ENCODE measurements at places on chromosomes 5 and 9.

- no peak for DNase-seq
Measured at GRCh38 chr9:128409978-128410377, 10.7 kb upstream of the CERCAM start.

DNA sequence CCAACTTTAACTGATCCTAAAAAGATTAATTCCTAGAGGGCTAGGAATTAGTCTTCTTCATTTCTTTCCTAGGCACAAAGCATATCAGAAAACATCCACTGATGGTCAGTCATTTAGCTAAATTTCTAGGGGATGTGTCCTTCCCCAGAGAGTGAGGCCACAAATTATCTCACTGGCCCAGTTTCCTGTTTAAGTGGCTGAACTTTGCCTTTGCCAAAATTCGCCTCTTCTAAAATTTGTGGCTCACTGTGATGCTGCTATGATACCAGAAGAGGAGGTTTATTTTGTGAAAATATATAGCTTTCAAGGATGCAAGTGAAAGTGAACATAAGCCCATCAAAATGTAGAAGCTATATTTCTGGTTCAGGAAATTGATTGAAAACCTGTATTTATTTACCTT is 98.1 kb upstream of the FER start:
- DNase-seq: no peak

- no peak for DNase-seq
Measured at GRCh38 chr9:135905380-135906258, 1.7 kb downstream of the CAMSAP1 start.

- no peak for DNase-seq
Measured at GRCh38 chr5:179168664-179169063, 108.5 kb downstream of the ZNF354C start.

GRCh38 chr9:127626752-127627493 is 14.8 kb downstream of the STXBP1 start:
- no peak for DNase-seq

DNA sequence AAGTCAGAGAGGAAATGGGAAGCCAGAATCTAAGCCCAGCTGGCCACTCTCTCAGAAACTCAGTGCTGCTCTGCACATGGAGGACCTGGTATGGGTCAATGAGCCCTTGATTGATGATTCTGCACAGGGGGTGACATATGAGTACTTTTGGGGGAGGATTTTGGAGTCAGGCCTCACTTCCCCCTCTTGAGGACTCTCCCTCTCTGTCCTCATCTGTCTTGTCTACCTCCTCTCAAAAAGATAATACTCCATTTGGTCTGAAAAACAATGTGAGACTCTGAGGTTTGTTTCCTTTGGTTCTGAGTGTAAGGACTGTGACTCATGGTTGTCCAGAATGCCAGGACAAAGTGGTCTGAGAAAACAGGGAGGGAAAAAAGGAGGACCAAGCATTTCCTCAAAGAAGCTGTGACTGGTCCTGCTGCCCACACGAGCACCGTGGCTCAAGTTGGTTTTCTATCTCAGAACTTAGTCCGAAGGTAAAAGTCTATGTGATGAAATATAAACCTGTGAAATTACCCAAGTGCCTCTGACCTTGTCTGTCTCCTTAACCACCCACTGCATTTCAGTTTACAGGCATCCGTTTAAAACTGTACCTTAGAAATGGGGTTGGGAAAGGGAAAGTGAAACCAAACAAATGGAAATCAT is 11.1 kb downstream of the TTC39B start:
- DNase-seq: no peak

DNA sequence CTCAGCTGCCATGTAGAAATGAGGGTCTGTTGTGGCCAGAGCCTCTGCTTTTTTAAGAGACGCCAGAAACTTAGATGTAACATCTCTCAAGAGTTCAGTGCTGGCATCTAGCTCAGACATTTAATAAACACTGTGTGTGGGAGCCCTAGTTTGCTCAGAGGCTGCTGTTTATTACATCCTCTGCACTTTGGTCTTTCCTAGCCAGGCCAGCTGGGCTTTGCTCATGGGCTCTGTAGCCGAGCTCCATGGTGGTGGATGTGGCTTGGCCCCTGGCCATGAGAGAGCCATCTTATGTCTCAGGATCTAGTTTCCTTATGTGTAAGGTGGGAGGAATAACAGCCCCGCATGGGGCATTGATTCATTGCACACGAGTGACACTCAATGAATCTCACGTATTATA is 30.0 kb downstream of the ARHGEF37 start:
- DNase-seq: no peak

DNA sequence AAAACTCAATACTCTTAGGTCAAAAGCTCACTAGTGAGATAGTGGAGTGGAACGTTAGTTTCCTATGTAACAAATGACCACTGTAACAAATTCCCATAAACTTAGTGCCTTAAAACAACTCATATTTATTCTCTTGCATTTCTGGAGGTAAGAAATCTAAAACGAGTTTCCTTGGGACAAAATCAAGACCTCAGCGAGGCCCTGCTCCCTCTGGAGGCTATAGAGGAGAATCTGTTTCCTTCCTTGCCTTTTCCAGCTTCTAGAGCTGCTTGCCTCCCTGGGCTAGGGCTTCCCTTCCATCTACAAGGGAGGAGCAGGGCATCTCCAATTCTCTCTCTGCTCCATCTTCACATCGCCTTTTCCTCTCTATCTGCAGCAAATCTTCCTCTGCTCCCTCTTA is 32.0 kb downstream of the SEMA5A start:
- no peak for DNase-seq

DNA sequence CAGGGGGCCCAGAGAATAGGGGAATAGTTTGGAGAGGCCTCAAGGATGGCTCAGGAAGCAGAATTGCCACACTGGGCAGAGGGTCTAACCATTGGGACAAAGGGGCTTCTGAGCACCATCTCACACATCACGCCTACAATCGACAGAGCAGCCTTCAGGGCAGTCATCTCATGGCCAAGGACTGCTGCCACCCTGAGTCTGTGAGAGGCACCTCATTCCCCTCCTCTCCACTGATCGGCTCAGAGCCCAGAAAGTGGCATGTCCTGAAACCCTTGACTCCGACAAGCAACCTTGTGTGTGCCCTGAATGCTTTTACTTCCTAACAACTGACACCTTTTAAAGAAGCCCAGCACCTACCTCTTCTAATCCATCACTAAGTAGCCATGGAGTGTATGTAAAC is 128.9 kb upstream of the PTPN3 start:
- DNase-seq: no peak

DNA sequence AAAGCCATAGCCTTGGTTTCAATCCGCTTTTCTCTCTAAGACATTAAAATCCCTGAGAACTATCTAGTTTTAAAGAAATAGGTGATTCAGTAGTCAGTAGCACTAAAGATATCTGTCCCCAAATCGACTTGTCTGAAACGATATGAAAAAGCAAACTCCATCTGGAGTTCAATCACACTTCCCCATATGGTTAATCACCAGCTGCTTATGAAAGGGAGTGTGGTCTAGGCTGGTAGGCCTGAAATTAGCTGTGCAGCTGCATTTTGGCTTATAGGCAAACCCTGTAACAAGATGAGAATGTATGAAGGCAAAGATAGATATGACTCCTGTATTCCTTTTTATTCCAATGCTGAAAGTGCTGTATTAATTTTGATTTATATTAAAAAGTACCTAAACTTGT is 65.9 kb downstream of the DMRTA1 start:
- DNase-seq: no peak

DNA sequence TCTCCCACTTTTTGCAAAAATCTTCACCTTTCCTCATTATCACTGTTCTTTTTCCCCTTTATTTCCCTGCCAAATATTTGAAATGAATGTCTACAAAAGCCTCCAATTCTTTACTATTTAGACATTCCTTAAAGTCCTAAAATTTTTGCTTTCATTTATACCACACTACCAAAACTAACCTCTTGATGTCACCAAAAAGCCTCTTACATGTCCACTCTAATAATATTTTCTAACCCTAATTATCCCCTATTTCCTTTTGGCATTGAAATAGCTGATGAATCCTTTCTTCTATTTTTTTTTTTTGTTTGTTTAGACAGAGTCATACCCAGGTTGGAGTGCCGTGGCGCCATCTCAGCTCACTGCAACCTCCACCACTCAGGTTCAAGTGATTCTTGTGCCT is 32.3 kb upstream of the NRG2 start:
- DNase-seq: no peak

GRCh38 chr5:137891849-137892248 is 2.6 kb downstream of the PKD2L2 start:
- DNase-seq: no peak

DNA sequence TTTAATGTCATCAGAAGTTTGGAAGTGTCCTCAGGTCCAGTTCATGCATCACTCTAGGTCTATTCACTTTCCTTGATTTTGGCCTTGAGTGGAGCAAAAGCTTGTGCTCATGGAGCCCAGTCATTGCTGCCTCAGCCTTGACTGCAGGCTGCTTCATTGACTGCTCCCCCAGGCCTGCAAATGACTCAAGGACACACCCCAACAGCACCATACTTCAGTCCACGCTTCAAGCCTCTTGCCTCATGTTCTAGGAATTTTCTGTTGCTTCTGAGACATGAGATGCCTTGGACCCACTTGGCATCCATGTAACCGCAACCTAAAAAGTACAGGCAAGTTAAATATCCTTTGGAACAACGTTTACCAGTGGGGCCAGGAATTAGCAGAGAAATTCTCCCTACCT is 193.7 kb downstream of the PIK3R1 start:
- no peak for DNase-seq

DNA sequence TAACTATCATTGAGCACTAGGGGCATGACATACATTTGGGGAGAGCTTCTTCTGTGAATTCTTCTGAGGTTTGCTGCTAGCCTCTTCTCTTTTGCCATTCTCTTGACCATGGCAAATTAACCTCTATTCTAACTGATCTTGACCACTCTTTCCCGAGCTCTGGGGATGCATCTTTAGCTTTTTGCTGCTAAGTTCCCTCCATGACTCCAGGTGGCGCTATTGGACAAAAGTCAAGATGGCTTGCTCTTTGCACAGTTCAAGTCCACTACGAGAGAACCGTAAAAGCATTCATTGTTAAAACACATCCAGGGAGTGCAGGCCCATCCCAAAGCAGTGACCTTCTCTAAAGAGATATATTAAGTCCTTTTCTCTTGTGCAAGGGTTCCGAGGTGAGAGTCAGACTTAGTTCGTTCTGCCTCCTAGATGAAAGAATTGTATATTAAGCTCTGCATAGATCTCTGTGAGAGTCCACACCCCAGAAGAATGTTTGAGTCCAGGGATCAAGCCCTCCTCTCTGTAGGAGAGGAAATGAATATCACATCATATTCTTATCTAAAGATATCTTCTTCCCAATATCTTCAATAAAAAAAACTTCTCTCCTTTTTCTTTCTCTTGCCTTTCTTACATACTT is 1152.9 kb upstream of the CDH6 start:
- no peak for DNase-seq

- no peak for DNase-seq
Measured at GRCh38 chr5:76521240-76521758, 101.9 kb downstream of the F2RL2 start.

DNA sequence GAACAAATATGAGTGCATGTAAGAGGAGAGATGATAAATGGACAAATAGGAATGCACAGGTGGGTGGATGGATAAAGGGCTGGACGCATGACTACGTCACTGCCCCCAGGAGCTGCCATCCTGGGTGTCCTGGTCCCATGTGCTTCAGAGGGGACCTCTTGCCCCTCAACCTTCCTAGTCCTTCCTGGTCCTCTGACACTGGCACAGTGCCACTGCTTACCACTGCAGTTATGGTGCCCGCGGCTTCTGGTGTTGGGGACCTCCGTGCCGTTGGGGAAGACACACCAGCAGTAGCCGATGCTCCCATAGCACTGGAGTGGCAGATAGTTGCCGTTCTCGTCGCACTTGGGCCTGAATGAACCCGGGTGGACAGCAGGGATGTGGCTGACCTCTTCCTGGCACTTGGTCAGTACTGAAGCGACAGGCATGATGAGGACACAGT is 9.8 kb downstream of the CD74 start:
- no peak for DNase-seq

- DNase-seq: no peak
Measured at GRCh38 chr5:122507045-122507444, 195.0 kb downstream of the SNCAIP start.

- no peak for DNase-seq
Measured at GRCh38 chr5:177297922-177298321, 5.6 kb downstream of the RAB24 start.

GRCh38 chr5:55222092-55222984 is 4.8 kb downstream of the MCIDAS start:
- no peak for DNase-seq

DNA sequence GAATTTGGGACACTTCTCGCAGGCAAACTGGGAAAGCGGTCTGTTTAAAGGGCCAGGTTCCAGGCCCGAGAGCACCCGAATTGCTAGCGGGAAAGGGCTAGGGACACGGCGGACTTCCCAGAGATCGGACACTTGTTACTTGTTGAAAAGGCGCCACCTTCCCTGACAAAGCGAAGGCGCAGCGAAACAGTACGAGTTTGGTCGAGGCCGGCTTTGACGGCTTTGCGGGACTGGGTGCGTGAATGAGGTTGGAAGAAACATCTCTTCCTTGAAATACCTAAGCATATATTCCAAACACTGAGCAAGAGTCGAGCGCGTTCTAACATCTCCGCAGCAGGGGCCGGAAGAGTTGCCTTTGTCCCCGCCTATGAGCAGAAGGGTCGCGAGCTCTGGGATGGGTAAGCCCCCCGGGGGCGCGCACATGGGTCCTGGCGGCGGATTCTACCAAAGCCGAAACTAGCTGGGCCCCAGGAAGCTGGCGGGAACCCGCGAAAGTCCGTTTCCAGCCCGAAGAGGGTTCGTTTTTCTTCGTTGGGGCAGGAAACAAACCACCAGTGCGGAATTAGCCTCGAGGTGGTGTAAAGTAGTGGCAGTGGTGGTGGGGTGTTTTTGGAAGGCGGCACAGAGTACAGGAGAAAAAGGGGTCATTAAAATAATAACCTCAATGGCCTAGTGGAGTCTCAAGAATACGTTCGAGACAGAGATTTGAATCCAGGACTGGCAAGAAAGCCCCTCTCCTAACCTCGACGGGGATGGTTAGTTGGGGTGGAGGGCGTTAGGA is 1.5 kb downstream of the GDNF start:
- no peak for DNase-seq

DNA sequence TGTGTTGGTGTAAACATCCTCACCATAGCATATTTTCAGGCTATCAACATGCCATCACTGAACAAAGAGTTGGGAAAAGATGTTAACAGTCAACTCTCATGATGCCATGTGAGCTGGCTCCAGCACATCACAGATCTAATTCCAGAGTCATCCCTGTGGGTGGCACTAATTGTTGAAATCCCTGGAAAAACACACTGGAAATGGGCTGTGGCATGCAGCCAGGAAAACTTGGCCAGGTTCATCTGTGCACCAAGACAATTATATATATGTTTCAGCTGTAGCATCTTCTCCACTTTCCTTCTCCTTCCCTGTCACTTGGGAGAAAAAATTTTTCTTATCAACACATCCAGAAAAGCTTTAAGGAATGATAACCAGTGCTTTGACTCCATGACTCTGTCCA is 313.7 kb downstream of the TRIM32 start:
- no peak for DNase-seq

DNA sequence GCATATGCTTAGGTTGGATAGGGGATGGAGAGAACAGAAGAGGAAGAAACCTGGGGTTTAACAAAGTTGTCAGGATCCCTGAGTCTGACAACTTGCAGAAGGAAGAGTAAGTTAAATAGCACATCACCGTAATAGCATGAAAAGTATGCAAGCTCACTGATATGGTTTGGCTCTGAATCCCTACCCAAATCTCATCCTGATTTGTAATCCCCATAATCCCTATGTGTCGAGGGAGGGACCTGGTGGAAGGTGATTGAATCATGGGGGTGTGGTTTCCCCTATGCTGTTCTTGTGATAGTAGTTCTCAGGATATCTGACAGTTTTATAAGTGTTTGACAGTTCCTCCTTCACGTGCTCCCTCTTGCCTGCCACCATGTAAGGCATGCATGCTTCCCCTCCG is 193.3 kb downstream of the PSAT1 start:
- DNase-seq: no peak

- DNase-seq: no peak
Measured at GRCh38 chr9:2066312-2067273, 51.4 kb downstream of the SMARCA2 start.
